Kasumi-1 (cell line): ENCODE measurements at places on chromosomes 5 and 9.

DNA sequence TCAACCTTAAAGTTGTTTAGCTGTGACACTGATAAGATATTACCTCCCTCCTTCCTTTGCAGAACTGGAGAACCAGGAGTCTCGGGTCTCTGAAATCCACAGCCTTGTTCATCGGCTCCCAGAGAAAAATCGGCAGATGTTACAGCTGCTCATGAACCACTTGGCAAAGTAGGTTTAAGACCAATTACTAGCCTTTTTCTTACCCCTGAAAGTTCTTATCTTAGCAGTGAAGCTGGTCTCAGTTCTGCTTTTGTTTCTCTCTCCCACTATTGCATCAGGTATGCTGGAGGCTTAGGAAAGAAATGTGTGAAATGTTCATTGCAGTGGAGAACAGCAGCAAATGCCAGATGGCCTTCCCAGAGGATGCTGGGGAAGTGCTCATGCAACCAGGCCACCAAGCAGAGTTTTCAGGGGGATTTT lies 287.4 kb downstream of the ARHGAP26 start:
- no peak for DNase-seq

- no peak for DNase-seq
These were observed 390.3 kb downstream of the GADD45G start for GRCh38 chr9:89994988-89995613.

DNA sequence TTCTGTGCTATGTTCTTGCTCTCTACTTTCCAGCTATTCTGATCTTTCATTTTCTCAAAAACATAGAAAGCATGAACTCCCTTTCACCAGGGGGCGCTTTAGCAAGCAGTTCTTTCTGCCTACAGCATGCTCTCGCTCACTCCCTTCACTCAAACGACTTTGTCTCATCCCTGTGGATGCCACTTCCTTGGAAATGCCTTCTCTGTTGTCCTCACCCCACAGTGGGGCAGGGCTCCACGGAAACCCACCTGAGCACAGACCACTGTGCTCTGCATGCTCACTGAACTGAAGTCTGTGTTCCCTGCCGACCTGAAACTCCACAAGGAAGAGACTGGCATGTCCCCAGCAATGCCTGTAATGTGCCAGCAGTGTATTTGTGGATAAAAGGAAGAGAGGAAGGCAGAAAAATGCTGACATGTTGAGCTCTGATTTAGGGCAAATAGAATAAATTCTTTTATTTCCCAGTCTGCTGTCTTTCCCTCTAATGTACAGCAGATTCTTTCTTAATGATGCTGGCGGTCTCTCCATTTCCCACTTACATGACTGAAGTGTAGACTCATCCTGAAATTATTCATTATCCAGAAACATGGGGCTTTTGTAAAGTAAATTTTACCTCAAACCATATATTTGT lies 4.9 kb upstream of the ROR2 start:
- DNase-seq = peak; percentile 80

DNA sequence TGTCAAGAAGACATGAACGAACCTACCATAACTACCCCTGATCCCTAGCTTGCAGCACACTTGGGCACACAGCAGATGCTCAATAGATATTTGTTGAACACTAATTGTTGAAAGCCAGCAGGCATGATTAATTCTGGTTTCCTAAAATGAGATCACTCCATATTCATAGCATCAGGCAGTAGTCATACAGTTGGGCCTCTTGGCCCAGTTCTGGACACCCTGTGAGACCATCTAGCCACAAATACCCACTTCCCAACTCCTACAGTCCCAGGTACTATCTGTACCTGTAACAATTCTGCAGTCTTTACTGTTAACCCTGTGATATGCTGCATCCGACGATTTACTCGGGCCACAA lies 24.2 kb downstream of the P4HA2 start:
- DNase-seq = no peak

DNA sequence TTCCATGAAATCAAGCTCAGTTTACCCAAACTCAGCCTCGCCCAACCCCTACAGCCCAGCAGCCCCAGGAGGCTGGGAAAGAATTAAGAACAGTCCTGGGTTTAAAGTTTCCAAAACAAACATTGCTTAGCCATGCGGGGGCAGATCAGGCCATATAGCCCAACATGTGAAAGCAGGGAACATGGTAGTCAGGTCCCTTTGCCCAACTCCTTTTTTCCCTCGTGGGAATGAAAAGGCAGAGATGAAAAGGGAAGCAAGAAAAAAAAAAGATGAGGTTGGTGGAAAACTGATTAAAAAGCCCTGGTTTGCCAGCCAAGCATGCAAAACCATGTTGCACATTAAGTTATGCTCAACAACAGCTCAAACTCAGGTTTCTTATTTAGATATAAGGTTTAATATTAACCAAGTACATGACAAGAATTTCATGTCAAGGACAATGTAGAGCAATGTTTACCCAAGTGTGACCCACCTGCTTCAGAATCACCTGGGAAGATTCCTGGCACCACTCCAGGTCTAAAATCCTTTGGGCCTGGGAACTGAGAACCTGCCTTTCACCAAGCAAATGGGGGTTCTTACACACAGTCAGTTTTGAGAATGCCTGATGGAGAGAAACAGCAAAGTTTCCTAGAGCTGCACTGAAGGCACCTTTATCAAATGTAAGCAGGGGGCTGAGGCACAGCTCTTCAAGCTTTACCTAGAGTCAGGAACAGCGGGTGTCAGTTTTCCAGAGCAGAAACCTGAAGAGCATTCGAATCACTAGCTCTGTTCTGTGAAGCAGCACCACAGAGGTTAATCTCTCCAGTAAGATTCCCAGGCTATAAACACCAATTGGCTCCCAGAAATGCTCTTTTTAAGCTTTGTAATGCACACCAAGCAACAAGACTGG lies 1.7 kb downstream of the FREM1 start:
- no peak for DNase-seq

DNA sequence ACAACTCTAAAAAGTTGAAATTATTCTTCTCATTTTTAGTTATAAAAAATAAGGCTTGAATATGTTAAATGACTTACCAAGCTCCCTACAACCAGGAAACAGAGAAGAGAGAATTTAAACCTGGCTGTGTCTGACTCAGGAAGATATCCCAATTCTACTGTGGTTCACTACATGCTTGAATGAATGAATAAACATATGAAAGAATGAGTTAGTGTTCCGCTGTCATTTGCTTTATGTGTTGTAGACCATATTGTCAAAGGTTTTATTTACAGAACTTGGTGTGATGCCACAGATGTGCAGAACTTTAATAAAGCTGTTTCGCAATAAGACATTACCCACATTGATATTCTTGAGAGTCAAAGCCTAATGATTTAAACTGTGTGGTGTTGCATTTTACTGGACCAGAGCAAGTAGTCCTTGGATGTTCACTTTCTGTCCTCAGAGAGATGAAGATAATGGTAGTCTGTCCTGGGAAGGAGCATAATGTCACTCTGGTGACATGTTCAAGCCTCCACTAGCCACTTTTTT lies 313.2 kb downstream of the TRIM32 start:
- no peak for DNase-seq

DNA sequence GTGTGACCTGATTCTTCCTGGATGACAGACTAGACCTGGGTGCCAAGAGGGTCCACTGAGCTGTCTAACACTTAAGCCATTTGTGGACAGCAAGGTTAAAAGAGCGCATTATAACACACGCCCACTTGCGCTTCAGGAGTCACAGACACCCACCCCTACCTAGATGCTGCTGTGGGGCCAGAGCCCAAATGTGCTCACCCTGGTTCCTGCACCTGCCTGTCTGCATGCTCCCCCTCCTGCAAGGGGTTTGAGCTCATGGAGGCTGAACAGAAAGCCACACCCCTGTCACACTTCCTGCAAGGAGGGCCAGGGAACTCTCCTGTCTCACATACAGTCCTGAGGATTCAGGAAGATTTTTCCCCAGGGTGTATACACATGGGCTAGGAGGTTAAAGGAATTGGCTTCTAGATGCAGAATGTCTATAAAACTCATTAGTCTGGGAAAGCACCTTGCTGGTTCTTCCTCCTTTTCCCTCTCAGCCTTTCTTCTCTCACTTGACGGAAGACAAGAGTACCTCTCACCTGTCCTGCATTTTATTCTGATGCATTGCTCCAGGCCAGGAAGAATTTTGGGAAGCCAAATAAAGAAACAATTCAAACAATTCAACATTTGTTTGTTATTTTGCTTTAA lies 87.4 kb upstream of the LHFPL2 start:
- no peak for DNase-seq

GRCh38 chr5:58760222-58760621 lies 177.3 kb downstream of the RAB3C start:
- no peak for DNase-seq

DNA sequence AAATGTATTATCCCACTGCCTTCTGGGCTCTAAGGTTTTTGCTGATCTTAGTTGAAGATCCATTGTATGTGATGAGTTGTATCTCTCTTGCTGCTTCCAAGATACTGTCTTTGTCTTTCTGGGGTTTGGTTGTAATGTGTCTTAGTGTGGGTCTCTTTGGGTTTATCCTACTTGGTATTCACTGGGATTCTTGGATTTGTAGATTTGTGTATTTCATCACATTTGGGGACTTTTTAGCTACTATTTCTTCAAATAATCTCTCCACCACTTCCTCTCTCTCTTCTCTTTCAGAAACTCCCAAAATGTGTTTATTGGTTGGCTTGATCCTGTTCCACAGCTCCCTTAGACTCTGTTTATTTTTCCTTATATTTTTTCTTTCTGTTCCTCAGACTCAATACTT lies 26.5 kb downstream of the IL31RA start:
- DNase-seq = no peak

DNA sequence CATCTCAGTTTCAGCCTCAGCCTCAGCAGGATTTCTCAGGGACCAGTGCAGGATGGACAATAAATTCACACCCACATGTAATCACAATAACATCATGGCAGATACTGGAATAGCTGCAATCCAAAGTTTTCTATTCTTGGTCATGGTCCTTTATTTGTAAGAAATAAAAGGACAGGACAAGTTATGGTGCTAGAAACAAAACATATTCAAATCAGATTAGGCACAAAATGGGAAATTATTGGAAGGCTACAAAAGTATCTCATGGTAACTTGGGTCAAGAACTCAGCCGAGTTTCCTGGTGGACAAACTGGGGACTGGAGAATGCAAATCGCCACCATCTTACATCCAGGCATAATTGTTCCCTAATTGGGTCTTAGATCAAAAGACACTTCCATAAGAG lies 1768.2 kb upstream of the WWC1 start:
- DNase-seq = no peak

GRCh38 chr5:1005904-1006655 lies 2.5 kb upstream of the NKD2 start:
- DNase-seq = no peak

- DNase-seq = no peak
These were observed 473.9 kb downstream of the NR2F1-AS1 start for GRCh38 chr5:93107141-93107540.

- no peak for DNase-seq
These were observed 381.0 kb upstream of the IRX4 start for GRCh38 chr5:2263763-2264162.

DNA sequence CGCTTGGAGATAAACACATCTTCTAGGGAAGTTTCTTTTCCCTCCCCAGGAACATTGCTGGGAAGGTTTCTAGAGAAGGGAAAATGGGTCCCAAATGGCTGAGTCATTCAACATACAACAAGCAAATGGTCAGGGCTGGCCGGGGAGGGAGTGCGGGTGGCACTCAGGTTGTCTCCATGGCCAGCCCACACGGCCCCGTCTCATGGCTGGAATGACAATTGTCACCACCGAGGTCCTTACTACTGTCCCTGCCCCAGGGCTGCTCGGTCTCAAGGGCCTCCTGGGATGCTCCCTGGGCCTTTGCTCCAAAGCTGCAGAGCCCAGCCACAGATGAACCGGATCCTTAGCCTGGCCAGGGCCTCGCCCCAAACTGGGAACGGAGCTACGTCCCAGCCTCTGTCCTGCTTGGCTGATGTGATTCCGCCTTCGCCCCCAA lies 121.9 kb downstream of the FGF18 start:
- DNase-seq = no peak

DNA sequence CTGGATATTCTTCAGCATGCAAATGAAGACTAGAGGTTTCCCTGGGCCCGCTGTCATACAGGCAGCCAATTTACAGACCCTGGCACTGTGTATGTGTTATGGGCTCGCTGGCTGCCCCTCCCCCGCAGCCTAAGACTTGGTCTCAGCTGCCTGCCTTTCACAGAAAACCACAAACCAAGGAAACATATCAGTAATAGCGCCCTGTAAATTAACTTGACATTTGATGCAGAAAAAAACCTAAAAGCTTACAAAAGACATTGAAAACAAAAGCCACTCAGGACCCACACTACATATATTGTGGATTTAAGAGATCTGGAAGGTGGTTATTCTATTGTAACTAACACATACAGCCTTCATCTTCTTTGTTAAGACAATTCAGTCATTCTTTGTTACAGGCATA lies 287.0 kb upstream of the TMEM161B start:
- peak; percentile 17 for DNase-seq

DNA sequence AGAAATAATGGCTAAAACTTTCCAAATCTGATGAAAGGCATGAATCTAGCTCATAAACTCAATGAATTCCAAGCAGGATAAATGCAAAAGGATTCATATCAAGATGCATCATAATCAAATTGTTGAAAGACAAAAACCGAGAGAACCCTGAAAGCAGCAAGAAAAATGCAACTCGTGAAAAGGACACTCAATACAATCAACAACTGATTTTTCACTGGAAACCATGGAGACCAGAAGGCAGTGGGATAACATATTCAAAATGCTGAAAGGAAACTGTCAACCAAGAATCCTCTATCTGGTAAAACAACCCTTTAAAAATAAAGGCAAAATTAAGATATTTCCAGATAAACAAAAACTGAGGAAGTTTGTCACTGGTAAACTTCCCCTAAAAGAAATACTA lies 9.5 kb downstream of the FBXL17 start:
- DNase-seq = no peak

- DNase-seq = no peak
These were observed 72.0 kb upstream of the IL12B start for GRCh38 chr5:159402311-159402710.

GRCh38 chr5:96113170-96113939 lies 151.7 kb upstream of the ELL2 start:
- DNase-seq = no peak

- no peak for DNase-seq
These were observed 73.9 kb downstream of the ACTBL2 start for GRCh38 chr5:57408714-57409113.

GRCh38 chr5:101897914-101898313 lies 398.2 kb downstream of the SLCO4C1 start:
- no peak for DNase-seq

- DNase-seq = no peak
These were observed 491 bp downstream of the OR1N1 start for GRCh38 chr9:122526602-122527001.

- DNase-seq = no peak
These were observed 142.1 kb downstream of the LHFPL2 start for GRCh38 chr5:78506261-78507024.

GRCh38 chr5:9059920-9060691 lies 485.8 kb downstream of the SEMA5A start:
- no peak for DNase-seq

- DNase-seq = no peak
These were observed 160.5 kb upstream of the MSX2 start for GRCh38 chr5:174563899-174564298.

GRCh38 chr9:129549139-129549538 lies 71.8 kb downstream of the C9orf50 start:
- DNase-seq = no peak
